ENCODE measurements at places on chromosomes 7 and 10. TPM values are rescaled to one million over a fixed set of nuclear protein-coding genes. Genes with fewer than 3 reads are reported as not detected.
A peak's percentile ranks its signal among the peaks of the same experiment; 100 is the strongest.

Gene CYP26C1
- total RNA-seq = not detected

Gene PNLIPRP3
- not detected for total RNA-seq

Gene GPR26
- total RNA-seq = not detected

Gene GPER1
- total RNA-seq = 2.2 TPM

Gene NKX2-3
- total RNA-seq = not detected

Gene TAS2R5
- total RNA-seq = not detected

Gene SLC29A4
- total RNA-seq = 4.4 TPM

Gene MMP21
- not detected for total RNA-seq

- no peak for DNase-seq
Observed at GRCh38 chr7:39043531-39043930, 65.8 kb downstream of the POU6F2 start.

DNA sequence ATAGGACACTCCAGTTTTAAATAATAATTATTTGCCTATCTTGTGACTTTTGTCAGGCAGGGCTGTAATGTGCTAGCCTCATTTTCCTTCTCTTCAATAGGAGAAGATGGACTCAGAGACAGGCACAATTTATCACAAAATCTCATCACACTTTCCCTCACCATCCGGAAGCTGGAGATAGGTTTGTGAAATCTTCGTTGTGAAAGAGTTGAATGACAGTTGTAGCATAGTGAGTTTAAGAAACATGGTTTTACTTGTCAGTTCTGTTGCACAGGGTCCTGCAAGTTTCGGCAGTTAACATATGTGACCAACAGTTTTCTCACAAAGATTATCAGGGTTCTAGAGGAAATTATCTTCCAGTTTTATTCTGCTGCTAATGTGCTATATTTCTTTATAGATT, 37.7 kb upstream of the MAP3K8 start:
- DNase-seq = no peak

- no peak for DNase-seq
Observed at GRCh38 chr10:61986382-61986781, 84.9 kb downstream of the ARID5B start.

DNA sequence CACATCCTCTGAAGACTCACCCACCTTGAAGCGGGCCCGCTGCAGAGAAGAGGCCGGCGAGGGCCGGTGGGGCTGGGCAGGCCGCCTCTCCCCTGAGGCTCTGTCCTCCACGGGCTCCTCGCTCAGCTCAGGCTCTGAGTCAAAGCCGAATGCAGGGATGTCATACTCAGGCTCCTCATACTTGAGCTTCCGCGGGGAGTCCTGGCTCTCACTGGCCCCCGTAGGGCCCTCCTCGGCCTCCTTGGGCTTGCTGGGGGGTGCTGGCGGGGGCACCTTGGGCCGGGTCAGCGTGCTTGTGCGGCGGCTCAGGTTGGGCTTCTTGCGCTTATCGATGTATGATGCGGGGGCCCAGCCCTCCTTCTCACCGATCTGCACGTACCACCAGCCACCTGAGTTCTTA, 109.9 kb downstream of the NEURL1 start:
- no peak for DNase-seq

DNA sequence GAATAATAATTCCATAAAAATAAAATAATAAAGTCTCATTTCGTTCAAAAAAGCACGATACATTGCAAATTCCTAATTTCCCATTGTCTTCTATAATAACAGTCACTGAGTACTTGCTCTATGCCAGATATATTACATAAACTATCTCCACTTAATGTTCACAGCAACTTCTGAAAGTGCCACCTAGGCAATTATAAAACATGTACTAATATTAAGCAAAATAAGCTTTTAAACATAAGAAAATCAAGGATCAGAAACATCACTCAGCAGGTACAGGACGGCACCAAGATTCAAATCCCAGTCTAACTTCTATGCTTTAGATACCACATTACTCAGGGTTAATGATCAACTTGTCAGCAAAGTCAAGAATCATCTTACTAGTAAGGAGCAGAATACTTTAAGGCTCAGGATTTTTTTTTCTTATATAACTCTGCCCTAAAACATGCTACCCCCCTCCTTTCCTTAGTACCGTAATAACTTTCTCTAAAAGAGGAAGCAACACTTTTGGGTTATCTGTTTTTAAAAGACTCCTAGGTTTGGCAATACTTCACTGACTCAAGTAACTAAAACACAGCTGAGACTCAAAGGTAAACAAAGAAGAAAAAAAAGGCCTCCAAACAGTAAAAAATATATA, 51.3 kb downstream of the USP6NL start:
- DNase-seq = no peak

- DNase-seq = no peak
Observed at GRCh38 chr7:34044734-34045353, 139.5 kb downstream of the BMPER start.

- DNase-seq = no peak
Observed at GRCh38 chr10:17689137-17689536, 45.2 kb downstream of the STAM start.

DNA sequence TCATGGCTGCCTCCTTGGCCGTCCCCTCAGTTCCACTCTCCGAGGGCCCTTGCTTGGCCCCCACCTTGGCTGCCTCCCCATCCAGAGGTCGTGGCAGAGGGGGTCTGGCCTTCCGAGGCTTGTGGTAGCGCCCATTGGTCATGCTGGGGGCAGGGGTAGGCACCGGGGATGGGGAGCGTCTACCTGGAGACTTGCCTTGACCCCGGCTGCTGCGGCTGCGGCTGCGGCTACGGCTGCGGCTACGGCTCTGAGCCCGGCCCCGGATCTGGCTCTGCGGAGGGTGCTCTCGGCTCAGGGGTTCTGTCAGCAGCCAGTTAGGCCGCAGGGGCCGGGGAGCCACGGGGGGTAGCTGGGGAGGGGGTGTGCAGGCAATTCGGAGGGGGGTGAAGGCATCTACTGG, 10.7 kb downstream of the LZTS2 start:
- no peak for DNase-seq

GRCh38 chr7:151711906-151712809, 164.8 kb downstream of the PRKAG2 start:
- peak; percentile 14 for DNase-seq

- peak; percentile 76 for DNase-seq
Observed at GRCh38 chr10:28631896-28632583, 45.3 kb upstream of the BAMBI start.

DNA sequence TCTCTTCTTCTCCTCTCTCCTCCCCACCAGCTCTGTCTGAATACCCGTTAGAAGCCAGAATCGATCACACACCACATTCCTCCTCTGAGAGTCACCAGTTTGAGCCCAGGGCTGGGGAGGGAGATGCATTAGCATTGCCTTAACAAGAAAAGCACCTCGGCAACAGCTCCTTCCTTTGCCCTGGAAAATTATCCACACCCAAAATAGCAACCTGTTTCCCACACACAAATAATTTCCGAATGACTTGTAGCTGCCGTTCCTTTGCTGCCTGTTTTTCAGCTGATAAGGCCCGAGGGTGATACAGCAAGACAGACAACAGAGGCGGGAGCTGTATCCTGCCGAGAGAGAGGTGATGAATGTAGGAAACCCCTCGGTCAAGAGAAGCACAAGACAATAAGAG, 91.3 kb downstream of the CPXM2 start:
- no peak for DNase-seq
